ENCODE measurements at places on chromosomes 2 and 18.

- DNase-seq, result no peak
Measured at GRCh38 chr2:216904974-216905373, 45.1 kb upstream of the TNP1 start.

- DNase-seq, result no peak
Measured at GRCh38 chr2:218810256-218810655, 21.3 kb downstream of the PRKAG3 start.

DNA sequence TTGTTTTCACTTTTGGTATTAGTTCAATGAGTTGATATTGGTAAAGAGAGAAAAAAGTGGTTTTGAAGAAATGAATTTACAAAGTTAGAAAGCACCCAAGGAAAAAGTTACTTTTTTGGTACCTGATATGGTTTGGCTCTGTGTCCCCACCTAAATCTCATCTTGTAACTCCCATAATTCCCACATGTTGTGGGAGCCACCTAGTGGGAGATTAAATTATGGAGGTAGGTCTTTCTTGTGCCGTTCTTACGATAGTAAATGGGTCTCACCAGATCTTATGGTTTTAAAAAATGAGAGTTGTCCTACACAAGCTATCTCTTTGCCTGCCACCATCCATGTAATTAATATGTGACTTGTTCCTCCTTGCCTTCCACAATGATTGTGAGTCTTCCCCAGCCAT, 965.6 kb upstream of the NRXN1 start:
- DNase-seq, result no peak

GRCh38 chr2:60671966-60672365, 84.1 kb upstream of the PAPOLG start:
- no peak for DNase-seq

DNA sequence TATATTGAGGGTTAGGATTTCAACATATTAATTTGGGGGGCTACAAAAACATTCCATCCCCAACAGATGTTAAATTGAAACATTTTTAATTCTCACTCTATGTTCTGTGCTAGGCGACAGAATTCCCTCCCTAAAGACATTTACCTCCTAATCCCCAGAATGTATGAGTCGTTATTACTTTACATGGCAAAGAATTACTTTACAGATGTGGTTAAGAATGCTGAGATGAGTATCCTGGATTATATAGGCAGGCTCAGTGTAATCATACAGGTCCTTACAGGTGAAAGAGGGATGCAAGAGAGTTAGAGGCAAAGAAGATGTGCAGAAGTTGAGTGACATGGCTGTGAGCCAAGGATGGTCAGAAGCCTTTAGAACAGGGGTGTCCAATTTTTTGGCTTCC, 974.1 kb upstream of the ACVR2A start:
- DNase-seq, result no peak

- DNase-seq, result no peak
Measured at GRCh38 chr2:100238471-100238870, 83.8 kb downstream of the LONRF2 start.

DNA sequence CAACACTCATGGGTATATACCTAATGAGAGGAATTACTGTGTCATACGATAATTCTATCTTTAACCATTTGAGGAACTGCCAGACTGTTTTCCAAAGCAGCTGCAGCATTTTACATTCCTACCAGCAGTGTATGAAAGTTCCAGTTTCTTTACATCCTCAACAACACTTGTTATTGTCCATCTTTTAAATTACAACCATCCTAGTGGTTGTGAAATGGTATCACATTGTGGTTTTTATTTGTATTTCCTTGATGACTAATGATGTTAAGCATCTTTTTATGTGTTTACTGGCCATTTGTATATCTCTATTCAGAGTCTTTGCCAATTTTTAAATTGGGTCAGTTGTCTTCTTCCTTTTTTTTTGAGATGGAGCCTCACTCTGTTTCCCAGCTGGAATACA, 4.0 kb upstream of the CKAP2L start:
- no peak for DNase-seq

- no peak for DNase-seq
Measured at GRCh38 chr2:28360718-28361293, 31.9 kb upstream of the FOSL2 start.

DNA sequence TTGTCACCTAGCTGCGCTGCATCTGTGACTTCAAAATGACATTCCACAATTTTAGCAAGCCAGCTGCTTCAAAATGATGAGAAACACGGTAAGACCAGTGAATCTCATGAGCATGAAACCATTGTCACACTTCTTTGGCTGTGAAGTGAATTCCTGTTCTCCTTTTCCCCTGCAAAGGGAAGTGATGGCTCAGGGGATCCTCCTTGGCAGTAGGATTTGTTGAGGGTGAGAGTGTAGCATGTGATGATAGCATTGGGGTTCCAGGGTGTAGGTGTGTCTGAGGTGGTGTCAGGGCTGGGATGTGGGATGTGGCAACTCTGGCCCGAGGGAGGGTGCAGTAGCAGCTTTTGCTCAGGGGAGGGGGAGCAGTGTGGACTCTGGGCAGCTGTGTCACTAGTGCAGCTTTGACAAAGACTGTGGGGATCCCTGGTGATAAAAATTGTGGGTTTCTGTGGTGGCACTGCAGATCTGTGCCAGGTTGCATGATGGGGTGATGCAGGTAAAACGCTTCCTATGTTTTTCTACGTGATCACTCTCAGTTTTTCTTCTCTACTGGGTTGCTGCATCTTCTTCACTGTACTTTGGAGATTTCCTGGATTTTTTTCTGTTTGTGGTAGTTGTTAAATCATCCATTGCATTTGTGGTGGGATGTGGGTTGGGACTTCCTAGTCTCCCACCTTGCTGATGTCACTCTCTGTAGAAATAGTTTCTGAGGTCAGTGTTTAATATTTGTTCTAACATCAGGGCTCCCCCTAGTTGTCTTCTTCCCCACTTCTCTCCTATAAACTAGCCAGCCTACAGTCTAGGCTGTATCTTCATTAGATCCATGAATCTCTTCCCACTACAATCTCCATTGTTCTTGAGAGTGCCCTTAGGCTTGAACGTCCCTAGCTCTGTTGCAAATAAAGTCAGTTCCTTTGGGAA, 107.0 kb downstream of the ACTR3 start:
- no peak for DNase-seq

DNA sequence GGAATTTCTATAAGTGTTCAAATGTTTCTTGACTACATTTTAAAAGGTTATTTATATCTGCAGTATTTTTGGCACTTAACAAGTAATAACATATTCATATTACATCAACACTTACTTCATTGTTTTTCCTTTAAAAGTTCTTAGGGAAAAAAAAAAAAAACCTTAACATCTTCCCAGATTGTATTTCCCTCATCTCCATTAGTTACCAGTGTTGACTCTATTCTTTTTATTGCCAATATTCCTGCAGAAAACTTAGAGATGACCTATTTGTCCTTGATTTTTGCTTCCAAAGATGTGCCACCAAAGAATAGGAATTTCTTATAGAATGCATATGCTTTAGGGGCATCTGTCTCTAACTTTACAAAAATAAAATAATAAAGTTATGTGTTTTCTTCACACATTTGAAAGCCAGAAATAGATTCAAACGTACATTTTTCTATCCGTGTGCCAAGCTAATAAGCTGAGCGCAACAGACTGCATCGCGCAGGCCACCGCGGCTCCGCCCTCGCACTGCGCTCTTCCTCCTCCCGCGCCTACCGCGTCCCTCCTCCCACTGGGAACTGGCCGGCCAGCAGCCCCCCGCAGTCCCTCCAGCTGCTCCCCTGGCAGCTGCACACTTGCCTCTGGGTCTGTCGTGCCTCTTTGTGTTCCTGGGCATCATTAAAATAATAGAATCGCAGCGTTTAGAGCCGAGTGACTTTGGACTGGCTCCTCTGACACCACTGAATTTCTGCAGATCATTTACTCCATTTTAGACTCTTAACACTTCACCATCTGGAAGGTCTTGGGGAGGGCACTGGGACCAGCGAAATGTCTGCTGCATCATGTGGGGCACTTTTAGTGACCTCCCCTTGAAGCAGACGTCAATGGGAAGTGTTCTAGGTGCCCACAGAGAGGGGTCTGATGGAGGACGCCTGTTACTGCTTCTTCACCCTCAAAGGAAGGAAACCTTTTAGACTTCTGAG, 21.2 kb upstream of the NAB1 start:
- peak; percentile 41 for DNase-seq

DNA sequence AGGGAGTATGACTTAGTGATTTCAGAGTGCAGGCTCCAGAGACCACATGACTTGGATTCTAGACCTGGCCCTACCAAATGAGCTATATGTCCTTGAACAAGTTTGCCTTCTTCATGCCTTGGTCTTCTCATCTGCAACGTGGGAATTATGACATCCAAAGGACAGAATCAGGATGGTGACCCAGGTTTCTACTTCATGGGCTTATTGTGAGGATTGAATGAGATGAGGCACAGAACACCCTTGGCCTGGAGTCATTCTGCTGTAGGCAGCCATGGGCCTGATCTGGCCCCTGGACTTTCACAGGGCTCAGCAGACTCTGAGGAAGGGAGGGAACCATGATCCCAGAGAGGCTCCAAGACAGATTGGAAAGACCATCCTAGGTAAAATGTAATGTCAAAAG, 85.6 kb upstream of the HAAO start:
- no peak for DNase-seq

GRCh38 chr2:217610401-217610814, 392.4 kb downstream of the TNS1 start:
- peak; percentile 65 for DNase-seq

GRCh38 chr2:229443546-229444268, 172.6 kb upstream of the PID1 start:
- no peak for DNase-seq

DNA sequence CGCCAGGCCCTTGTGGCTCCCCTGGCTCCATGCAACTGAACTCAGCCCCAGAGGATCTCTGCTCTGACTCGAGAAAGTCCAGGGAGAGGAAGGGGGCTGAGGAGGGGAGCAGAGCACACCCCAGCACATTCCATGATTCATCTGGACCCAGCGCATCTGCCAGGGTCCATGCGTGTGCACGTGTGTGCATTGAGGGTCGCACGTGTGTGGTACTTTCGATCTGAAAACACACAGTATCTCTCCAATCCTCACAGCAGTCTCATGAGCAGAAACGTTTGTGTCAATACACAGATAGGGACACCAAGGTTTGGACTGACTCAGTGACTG, 146.4 kb upstream of the ID2 start:
- DNase-seq, result no peak

GRCh38 chr18:54531402-54532065, 59.5 kb upstream of the DYNAP start:
- no peak for DNase-seq

DNA sequence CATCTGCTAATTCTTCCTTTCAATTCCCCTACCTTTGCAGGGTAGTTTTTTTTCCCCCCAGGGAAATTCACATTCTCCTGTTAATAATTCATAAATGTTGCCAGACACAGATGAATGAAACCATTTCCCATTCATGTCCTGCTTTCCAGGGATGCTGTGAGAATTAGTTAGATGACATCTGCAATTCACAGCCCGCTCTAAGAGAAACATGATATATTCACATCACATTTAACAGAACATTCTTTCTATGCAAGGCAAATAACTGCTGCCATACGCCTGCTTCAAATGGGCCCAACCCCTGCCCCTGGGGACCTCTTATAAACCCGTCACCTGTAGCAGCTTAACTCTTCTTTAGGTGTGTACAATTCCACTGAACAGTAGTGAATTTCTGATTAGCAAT, 110.6 kb upstream of the CTAGE1 start:
- DNase-seq, result no peak

Data from CD4-positive, alpha-beta T cell treated with Interleukin-17A for 4 hours (primary cell).